ENCODE measurements at places on chromosomes 13 and 19.

GRCh38 chr19:7988307-7988706 is 17.1 kb downstream of the ELAVL1 start:
- ATAC-seq = no peak

DNA sequence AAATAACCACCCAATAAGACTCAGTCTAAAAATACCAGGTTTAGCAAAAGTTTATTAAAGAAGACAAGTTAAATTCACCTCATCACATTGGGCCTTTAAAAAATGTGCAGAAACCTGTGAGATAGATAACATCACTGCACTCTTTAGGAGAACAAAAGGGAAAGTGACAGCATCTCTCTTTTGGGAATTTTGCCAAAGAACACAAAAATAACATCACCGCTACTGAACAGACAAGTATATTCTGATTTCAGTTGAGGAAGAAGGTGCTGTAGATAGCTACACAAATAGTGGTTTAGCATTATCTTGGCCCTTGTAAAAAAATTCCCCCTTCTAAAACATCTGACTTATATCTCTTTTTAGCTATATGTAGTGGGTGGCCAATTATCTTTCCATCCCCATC is 244.7 kb downstream of the VWA8 start:
- ATAC-seq = no peak

DNA sequence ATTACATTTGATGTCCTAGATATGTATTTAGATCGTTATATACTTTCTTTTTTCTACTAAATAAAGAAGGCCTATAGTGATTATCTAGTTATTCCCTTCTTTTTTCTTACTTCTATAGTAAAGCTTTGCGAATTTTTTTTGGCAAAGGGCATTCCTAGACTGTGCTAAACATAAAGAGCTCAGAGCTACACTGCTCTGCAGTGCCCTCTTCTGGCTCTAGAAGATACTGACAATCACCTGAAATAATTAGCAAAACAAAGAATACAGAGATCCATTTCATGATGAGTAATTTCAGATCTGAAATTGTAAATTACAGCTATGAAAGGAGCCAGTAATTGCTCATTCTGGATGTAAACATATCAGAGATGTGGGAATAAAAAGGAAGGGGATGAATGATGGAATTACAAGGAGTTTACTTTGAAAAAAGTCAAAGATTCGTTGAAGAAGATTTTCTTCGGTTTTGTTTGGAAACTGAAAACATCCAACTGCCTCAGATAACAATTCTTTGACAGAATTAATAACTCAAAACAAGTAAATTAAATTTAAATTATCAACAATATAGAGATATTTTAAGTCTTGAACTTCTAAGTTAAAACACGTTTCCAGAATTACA is 288.5 kb downstream of the NALCN start:
- no peak for ATAC-seq

DNA sequence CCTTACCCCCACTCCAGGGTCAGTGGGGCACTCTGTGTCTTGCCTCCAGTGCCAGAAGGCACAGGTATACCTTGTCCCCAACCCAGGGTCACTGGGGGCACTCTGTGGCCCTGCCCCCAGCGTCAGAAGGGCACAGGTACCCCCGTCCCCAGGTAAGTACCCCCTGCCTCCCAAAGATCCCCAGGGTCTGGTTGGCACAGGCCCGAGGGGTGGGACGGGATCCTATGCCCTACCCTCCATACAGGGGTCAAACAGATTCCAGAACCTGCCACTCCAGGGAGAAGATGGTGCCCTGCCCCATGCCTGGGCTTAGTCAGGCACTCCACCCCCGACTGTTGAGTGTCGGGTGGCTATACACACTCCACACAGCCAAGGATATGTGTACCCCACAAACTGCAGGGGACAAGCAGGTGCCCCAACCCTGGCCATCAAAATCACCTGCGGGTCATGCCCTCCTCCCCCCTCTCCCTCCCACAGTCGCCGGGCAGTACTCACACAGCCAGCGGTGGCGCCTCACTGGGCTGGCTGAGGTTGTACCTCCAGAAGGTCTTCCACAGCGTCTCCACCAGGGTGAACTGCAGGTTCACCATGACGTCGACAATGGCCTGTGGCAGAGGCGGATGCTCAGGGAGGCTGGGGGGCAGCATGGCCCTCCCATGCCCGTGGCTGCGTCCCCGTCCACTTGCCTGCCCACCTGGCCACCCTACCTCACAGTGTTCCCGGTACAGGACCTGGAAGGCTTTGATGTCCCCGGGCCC is 13.8 kb downstream of the DCAF15 start:
- no peak for ATAC-seq

DNA sequence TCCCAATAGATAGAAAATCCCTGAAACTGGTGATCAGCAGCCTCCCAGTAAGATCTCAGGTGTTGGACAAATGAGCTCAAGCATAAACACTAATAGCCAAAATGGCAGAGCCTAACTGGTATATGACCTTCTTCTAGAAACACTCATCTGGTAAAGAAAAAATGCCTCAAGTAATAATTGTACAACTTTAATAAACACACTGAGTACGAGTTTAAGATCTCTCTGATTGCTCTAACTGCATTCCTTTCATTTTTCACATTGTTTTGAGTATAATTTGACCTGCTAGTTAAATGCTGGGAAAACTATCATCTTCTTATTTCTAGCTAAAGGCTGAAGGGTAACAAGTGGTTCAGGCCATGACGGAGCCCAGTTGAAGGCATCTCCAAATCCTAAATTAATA is 2009.5 kb upstream of the PCDH20 start:
- no peak for ATAC-seq

GRCh38 chr19:18594824-18595373 is 6.3 kb downstream of the REX1BD start:
- peak; percentile 1 for ATAC-seq

GRCh38 chr13:23654111-23655110 is 84.2 kb downstream of the TNFRSF19 start:
- ATAC-seq = no peak

- no peak for ATAC-seq
Measured at GRCh38 chr19:9752701-9753443, 15.7 kb downstream of the ZNF846 start.

GRCh38 chr13:95546919-95547318 is 5.6 kb upstream of the CLDN10 start:
- no peak for ATAC-seq

- no peak for ATAC-seq
Measured at GRCh38 chr13:36920616-36921185, 663 bp upstream of the SMAD9 start.

GRCh38 chr13:111119966-111120365 is 4.9 kb downstream of the ARHGEF7 start:
- ATAC-seq = no peak

GRCh38 chr13:112819816-112820215 is 130.0 kb downstream of the ATP11A start:
- no peak for ATAC-seq

DNA sequence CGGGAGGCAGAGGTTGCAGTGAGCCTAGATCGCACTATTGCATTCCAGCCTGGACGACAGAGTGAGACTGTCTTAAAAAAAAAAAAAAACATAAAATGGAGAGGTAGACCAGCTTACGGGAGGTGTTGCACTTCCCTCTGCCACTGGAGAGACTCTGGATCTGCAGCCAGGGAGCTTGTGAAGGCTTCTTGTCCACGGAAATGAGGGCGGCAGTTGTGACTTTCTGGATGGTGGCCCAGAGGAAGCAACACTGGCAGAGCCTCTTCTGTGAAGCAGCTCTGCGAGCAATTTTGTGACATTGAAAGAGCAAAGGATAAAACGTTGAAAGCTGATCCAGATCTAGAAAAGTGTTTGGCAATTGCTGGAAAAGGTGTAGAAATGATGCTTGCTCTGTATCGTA is 10.4 kb downstream of the SPINT2 start:
- ATAC-seq = no peak

DNA sequence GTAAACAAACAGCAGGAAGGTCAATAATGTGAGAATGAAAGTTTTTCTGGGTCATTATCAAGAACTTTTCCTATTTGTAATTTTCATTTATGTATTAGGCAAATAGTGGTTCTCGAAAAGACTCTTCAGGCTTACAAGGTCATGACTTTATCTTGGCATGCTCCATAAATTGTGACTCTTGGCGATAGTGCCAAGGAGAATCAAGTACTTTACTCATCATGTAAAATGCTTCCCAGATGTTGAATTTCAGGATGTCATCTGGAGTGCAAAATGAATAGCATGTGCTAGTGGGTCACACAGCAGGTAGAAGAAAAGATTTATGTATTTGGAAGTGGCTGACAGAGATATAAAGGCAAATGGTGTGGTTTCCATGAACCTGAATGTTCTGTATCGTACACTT is 1492.7 kb upstream of the PCDH20 start:
- ATAC-seq = no peak

- no peak for ATAC-seq
Measured at GRCh38 chr19:13844130-13844631, 32.8 kb upstream of the NANOS3 start.

DNA sequence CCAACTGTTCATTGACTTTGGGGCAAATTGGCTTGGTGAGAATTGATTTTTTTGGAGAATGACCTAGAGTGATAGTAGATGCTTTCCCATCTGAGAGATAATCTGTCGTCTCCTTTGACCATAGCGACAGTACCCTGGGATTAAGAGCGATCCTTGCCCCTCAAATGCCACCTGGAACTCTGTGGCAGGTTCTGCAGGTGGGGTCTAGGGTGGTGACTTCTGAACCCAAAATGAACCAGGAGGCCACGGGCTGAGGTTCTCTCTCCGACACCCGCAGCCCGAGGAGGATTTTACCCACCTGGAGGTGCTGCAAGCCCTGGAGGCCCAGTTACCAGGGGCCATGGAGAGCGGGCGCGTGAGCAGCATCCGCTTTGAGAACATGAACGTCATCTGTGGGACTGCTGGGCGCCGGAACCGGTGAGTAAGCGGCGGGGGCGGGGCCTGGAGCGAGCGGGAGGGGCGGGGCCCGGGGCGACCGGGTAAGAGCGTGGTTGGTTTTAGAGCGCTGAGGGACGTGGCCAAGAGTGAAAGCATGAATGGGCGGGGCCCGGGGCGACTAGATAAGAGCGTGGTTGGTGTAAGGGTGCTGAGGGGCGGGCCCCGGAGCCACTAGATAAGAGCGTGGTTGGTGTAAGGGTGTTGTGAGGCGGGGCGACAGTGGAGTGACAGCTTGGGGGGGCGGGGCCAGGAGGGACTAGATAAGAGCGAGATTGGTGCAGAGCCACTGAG is 8.6 kb downstream of the C19orf81 start:
- peak; percentile 84 for ATAC-seq

DNA sequence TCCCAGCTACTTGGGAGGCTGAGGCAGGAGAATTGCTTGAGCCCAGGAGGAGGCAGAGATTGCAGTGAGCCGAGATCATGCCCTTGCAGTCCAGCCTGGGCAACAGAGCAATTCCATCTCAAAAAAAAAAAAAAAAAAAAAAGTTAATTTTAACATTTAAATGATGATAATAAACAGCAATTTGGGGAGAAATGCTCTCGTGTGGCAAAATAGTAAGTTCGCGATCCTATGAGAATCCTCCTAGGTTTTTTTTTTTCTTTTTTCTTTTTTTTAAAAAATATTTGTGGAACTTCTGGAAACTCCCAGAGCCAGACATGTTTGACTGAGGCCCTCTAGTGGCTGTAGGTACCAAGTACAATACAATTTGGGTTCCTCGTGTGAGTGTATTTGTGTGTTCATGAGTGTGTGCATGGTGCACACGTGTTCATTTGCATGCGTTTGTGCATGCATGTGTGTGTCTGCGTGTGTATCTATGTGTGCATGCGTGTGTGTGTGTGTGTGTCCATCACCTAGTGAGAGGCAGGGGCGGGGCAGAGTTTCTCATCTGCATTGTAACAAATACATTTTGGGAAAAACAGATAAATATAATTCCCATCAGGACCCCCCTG is 31.2 kb downstream of the TMPRSS9 start:
- ATAC-seq = no peak

- no peak for ATAC-seq
Measured at GRCh38 chr19:33832633-33833032, 36.0 kb downstream of the KCTD15 start.

DNA sequence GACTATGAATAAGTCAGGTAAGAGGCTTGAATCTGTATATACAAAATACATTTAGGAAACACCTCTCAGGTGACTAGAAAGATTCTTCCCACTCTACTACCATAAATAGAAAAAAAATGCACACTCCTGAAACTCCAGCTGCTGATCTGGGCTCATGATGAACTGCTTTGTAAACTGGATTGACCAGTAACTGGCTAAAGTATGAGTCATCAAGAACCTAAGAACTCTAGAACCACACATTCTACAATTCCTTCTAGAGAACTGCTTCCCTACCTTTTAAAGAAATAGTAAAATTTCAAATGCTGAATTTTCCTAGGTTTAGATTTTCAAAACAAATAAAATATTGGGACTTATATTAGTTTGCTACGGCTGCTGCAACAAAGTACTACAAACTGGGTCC is 55.2 kb downstream of the ELF1 start:
- ATAC-seq = no peak

DNA sequence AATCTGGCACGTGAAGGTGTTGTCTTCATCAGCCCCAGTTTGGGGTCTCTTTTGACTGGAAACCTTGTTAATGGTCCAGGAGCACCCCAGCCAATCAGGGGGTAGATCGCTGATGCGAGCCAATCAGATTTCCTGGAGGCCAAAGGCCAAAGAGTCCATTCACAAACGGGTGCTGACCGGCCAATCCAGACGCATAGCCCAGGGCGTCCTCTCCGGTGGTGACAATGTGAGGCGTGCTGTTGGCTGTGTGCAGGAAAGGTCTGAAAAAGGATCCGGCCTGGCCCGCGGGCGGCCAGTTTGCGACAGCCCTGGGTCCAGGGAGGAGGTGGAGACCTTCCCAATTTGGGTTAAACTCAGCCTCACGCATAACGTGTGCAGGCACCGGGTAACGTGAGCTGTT is 3.1 kb downstream of the MAST3 start:
- no peak for ATAC-seq

DNA sequence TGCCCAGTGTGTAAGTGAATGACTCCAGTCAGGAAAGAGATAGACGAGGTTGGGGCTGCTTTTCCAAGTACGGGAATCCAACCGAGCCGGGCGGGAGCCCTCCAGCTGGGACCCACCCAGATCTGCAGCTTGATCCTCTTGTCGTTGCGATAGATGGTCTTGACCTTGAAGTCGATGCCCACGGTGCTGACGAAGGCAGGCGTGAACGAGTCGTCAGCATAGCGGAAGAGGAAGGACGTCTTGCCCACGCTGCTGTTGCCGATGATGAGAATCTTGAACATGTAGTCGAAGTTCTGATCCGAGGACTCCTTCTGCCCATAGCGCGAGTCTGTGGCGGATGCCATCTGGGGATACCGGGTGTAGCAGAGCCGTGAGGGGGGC is 1.5 kb downstream of the RAB3A start:
- ATAC-seq = no peak

GRCh38 chr19:54035215-54036178 is 28.2 kb downstream of the VSTM1 start:
- no peak for ATAC-seq

GRCh38 chr13:75550159-75550567 is 572 bp downstream of the UCHL3 start:
- no peak for ATAC-seq

DNA sequence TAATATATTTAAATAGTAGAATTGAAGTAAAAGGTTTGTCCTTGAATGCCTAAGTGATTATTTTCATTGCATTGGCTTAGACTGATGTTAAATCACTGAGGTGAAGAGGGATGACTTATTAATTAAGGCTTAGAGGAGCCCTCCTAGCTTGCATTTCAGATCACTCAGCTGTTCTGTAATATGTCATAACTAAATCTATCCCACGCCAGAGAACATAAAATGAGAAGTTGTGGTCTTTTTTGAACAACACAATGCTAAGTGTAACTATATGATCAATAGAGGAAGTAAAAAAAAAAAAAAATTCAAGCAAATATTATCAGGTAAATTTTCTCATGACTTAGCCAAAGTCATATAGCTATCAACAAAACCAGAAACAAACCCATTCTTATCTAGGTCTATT is 752.2 kb downstream of the GPC5 start:
- no peak for ATAC-seq

- ATAC-seq = peak; percentile 88
Measured at GRCh38 chr13:42574435-42575311, 721 bp downstream of the TNFSF11 start.
